ENCODE measurements at places on chromosomes 2 and 18.

- H3K27ac ChIP-seq = no peak overlapping the region
- H3K4me1 ChIP-seq = no peaks in the 10 kb centered on the region
- H3K27me3 ChIP-seq = no peaks in the 10 kb centered on the region
- no peak for DNase-seq
- no peaks in the 10 kb centered on the region for H3K36me3 ChIP-seq
Observed at GRCh38 chr2:124257120-124257519, 232.0 kb downstream of the CNTNAP5 start.

- no peak overlapping the region for H3K4me3 ChIP-seq
- peaks cover 62% of the 10 kb centered on the region for H3K27me3 ChIP-seq
- H3K27ac ChIP-seq = no peak overlapping the region
- no peak for DNase-seq
- peaks cover 3% of the 10 kb centered on the region for H3K4me1 ChIP-seq
- H3K36me3 ChIP-seq = peaks cover 2% of the 10 kb centered on the region
Observed at GRCh38 chr2:11559066-11559785, 25.4 kb downstream of the GREB1 start.

DNA sequence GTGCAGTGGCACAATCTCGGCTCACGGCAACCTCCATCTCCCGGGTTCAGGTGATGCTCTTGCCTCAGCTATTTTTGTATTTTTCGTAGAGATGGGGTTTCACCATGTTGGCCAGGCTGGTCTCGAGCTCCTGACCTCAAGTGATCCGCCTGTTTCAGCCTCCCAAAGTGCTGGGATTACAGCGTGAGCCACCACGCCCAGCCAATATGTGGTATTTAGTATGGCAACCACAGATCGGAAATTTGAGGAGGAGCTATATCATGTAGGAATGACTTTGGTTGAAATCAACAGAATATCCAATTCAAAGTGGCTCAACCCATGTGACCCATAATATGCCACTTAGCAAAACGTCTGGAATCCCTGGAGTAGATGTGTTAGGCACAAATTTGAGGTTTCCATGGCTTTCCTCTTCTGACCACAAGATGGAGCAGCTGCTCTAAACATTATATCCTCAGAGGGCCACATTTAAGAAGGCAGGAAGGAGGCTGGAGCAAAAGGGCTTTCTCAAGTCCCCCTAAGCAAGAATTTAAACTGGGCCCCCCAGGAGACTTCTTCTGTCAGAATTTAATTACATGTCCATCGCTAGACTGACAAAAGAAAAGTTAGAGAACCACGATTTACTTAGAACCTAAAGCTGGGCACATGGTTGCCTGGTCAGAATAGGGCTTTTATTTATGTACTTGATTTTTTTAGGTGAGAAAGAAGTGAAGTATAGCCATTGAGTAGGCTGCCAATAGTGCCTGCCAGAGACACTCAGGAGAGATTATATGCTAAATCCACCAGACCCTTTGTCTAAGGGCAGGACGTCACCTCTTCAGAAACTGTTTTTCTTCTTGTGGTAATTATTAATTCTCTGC lies 49.6 kb upstream of the ITSN2 start:
- no peak overlapping the region for H3K4me3 ChIP-seq
- no peak for DNase-seq
- H3K27me3 ChIP-seq = no peaks in the 10 kb centered on the region
- no peaks in the 10 kb centered on the region for H3K4me1 ChIP-seq

DNA sequence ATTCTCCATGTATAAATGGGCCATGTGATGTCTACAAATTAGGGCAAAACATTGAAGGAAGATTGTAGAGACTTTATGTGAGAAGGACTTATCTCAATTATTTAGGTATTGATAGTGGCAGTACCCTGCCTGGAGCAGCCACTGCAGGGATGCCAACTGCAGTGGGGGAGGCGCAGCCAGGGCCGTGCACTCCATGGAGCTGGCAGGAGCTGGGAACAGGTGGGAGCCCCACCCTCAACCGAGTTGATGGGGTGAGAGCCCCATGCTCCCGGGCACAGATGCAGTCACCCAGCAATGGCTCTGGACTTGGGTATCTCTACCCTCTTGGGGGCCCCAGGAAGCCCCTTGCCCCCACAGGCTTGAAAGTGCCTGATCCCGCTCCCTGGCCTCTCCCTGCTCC lies 564.3 kb downstream of the SLC4A3 start:
- H3K4me1 ChIP-seq = no peaks in the 10 kb centered on the region
- no peak for DNase-seq
- peaks cover 2% of the 10 kb centered on the region for H3K36me3 ChIP-seq
- no peak overlapping the region for H3K4me3 ChIP-seq
- no peaks in the 10 kb centered on the region for H3K27me3 ChIP-seq
- H3K27ac ChIP-seq = no peak overlapping the region

Measured in central memory CD8-positive, alpha-beta T cell (primary cell).